ENCODE measurements at places on chromosomes 11 and 22.
A peak's percentile ranks its signal among the peaks of the same experiment; 100 is the strongest.

- no peak for DNase-seq
These were observed 950.3 kb upstream of the CCDC90B start for GRCh38 chr11:84236436-84236835.

- peak; percentile 92 for DNase-seq
These were observed 105.8 kb upstream of the SLC5A12 start for GRCh38 chr11:26827567-26828081.

DNA sequence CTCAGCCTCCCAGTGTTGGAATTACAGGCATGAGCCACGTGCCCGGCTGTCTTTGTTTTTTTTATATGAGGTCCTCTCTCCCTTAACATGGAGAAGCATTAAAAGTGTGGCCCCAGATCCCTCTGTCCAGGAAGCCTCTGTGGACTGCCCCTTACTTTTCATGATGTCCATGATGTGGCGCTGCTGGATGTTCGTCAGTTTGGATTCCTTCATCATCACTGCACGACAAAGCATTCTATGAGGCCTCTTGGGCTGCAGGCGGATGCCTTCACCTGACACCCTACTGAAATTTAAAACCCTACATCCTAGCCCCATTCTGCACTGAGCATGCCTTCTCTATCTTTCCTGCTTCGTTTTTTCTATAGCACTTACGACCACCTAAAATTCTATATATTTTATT is 2.1 kb downstream of the C22orf23 start:
- no peak for DNase-seq

DNA sequence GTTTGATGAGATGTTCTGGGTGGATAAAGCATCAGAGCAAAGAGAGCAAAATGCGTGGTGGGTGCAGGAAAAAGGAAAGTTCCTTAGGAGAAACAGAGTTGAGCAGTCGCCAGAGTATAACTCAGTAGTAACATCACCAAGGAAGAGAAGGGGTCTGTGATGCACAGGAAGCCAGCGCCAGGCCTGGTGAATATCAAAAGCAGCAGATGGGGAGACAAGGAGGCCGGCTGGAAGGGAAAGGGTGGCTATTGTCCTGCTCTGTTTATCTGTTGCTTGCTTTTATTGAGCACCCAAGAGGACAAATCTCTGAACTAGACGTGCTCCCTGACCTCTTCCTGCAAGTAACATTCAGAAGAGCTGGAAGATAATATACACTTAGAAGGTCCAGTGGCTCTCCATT is 52.7 kb upstream of the GRAMD1B start:
- DNase-seq = no peak
